ENCODE measurements at places on chromosomes 12 and 14. TPM values are rescaled to one million over a fixed set of nuclear protein-coding genes. Genes with fewer than 3 reads are reported as not detected.

Gene DNAJC22
- 0.51 TPM for total RNA-seq

Gene PPFIA2
- total RNA-seq: not detected

Gene NRDE2
- 6.4 TPM for total RNA-seq

DNA sequence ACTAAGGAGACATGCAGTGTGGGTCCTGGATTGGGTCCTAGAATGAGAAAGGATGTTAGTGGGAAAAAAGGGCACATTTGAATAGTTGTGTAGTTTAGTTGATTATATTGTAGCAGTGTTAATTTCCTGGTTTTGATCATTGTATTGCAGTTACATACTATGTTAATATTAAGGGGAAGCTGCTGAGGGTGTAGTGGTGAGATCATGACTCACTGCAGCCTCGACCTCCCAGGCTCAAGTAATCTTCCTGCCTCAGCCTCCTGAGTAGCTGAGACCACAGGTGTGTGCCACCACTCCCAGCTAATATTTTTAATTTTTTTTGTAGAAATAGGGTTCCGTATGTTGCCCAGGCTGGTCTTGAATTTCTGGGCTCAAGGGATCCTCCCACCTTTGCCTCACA, 21.7 kb downstream of the BORCS5 start:
- no peak for DNase-seq

Gene FOXN4
- total RNA-seq: not detected

DNA sequence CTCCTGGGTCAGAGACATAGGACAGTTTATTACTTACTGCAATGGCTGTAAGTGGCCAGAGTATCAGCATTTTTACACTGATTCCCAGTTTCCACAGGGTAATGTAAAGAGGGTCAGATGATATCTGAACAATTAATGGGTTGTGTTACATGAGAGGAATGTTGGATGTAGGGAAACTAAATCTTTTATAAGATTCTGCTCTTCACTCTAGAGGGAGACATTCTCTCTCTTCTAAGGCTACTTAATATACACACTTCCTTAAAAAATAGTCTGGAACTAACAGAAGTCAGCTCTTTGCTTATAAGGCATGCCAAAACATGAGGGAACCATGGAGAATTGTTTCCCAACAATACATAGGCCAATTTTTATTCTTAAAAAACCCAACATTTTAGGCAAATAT, 389.8 kb downstream of the ETNK1 start:
- no peak for DNase-seq

Data from dermis microvascular lymphatic vessel endothelial cell (primary cell).